ENCODE measurements at places on chromosomes 1 and 21.
A peak's percentile ranks its signal among the peaks of the same experiment; 100 is the strongest.

GRCh38 chr1:38097284-38097898, 50.8 kb upstream of the POU3F1 start:
- no peak for DNase-seq

DNA sequence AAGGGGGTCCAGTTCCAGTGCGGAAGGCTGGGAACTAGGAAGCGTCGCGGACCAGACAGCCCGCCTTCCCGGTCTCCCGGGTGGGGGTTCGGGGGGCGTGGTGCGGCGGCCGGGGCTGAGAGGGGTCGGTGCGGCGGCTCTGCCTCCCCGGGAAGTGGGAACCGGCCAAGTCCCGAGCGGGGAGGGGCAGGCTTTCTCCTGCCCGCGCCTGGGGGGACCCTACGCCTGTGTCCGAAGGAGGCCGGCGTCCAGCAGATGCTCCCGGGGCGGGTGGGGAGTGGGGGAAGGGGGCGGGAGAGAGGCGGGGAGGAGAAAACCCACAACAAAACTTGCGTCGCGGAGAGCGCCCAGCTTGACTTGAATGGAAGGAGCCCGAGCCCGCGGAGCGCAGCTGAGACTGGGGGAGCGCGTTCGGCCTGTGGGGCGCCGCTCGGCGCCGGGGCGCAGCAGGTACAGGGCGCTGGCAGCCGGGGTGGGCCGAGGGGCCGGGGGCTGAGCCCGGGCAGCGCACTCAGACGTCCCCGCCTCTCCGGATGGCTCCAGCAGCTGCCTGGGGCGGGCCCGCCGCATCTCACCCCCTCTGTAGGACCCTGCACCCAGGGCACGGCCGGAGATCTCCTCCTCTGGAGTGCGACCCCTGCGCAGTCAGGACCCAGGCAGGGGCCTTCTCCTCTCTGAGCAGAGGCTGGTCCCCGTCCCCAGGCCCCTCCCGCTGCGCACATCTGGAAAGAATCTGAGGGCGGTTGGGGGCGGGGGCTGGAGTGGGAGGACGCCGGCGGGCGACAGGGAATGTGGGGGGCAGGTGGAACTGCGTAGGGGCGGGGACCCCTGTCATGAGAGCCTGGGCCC, at the start of gene PODN:
Gene PODN (plus strand): TSS at position 355 of the 849 bp plus-strand sequence. CDS start 7,643 bp downstream, outside the sequence.
- peak; percentile 68 for DNase-seq

DNA sequence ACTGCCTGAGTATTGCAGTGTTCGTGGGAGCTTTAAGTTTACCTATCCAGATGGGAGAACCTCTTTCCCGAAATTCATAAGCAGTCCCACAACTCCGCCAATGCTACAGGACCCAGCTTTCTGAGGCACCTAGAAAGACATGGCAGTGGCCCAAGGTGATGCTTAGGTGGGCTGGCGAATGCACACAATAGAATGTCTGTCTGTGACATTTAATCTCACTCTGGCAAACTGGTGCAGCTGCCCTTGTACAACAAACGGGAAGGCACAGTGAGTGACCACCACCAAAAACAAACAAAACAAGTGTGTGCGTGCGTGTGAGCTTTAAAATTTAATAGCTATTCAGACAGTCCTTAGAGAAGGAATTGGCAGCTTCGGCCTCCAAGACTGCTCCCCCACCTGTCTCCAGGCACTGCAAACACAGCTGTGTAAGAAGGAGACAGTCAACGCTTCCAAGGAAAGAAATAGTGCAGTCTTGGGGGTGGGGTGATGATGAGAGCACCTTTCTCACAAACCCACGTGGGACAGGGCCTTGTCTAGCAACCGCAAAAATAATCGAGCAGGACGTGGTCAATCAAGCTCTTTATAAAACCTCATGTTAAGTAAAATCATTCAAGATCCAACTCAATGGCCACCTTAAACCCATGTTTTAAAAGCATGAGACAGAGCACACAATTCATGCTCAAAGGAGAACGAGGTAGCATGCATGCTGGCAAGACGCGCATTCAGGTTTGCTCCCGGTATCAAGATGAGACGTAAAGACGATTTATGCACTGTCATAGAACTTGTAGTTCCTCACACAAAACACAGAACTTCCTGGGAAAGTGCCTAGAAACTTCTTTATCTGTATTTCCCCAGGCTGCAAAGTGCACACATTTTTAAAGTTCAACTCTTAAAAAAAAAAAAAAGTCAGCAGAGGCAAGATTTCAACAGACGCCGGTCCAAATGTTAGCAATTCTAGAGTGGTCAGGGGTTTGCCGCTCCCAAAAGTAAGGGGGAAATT, 84.1 kb downstream of the TM2D1 start:
- DNase-seq = peak; percentile 78

- DNase-seq = peak; percentile 59
These were observed 16.8 kb upstream of the STMN1 start for GRCh38 chr1:25922971-25923552.

GRCh38 chr1:39917825-39918224, 16.1 kb upstream of the MYCL start:
- no peak for DNase-seq

- DNase-seq = no peak
These were observed 129.1 kb upstream of the RAB4A start for GRCh38 chr1:229141689-229142377.

GRCh38 chr1:225343618-225344017, 84.2 kb downstream of the LBR start:
- DNase-seq = no peak

DNA sequence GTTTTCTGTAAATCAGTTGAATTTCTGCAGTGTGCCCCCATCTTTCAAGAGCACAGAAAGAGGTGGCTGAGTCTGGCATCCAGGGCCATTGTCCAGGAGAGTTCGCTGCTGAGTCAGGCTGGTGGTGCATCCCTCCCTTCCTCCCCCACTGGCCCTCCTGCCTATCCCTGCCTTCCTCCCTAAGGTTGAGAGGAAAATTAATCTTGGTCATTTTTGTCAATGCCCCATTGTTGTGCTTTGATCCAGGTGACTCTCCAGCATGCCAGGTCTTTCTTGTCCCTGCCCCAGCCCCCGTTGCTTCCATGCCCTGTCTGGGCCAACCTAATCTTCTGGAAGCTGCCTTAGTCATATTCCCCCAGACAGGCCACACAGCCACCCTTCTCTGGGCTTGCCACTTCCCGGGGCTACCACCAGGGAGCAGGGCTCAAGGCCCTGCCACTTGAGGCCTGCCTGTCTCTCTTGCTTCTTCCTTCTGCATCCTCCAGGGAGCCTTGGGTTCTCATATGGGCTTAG, 26.6 kb downstream of the PROK1 start:
- no peak for DNase-seq

GRCh38 chr1:156488566-156489165, 11.9 kb downstream of the MEF2D start:
- no peak for DNase-seq

DNA sequence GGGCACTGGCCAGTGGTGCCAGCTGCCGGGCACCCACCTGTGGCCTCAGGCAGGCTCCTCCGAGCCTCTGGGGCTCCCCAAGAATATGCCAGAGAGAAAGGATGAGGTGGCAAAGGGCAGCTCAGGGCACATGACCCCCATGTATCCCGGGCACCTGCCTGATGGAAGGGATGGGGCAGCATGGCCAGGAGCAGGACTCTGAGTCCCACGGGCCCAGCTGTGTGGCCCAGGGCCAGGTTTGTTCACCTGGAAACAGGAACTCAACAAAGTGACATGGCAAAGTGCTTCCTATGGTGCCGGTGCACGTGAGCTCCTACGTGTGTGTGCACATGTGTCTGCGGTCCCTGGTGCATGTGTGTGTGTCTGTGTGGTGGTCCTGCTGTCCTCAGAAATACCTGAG, 9.5 kb upstream of the GPR153 start:
- no peak for DNase-seq

- DNase-seq = no peak
These were observed 76.2 kb downstream of the CD46 start for GRCh38 chr1:207828046-207828445.

- DNase-seq = no peak
These were observed 955 bp upstream of the UBE2G2 start for GRCh38 chr21:44802396-44803153.

DNA sequence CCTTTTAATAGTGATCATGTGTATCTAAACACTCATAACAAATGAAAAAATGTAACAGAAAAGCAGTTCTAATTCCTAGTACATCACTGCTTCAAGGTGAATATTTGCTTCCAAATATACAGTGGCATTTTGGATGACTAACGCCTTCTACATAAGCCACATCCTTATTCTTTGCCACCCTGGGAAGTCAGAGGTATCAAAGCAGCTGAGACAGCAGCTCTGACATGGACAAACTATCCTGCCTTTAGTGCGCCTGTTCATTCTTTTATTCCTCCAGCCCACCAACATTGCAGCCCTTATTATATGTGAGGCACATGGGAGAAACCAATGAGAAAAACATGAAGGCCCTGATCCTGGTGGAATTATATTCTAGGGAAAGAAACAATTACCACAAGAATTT, 183.0 kb downstream of the APP start:
- DNase-seq = no peak

GRCh38 chr1:214281021-214281719, at the start of gene SMYD2:
Gene SMYD2, plus strand, starts transcription at chr1:214281159. Its CDS starts 96 bp downstream, at chr1:214281255.
- peak; percentile 81 for DNase-seq

DNA sequence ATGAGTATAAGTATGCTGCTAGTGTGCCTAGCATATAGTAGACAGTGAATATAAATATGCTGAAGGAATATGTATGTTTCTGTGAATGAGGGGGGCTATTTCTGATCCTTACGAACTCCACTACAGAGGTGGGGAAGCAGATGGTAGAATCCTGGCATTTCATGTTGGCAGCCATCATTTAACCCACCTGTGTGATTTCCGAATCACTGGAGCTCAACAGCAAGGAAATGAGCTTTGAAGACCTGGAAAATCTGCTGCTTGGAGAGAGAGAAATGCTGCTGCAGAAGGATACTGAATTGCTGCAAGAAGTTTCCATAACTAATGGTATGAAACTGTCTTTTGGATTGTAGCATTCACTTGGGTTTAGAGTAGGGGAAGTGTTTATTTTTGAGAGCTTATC, 83.5 kb downstream of the RABGAP1L start:
- DNase-seq = no peak

- DNase-seq = no peak
These were observed 55.4 kb downstream of the SPEN start for GRCh38 chr1:15902882-15903281.

- no peak for DNase-seq
These were observed 176.7 kb downstream of the C1orf94 start for GRCh38 chr1:34353409-34353808.

GRCh38 chr1:183694066-183694465, 41.0 kb upstream of the APOBEC4 start:
- no peak for DNase-seq

DNA sequence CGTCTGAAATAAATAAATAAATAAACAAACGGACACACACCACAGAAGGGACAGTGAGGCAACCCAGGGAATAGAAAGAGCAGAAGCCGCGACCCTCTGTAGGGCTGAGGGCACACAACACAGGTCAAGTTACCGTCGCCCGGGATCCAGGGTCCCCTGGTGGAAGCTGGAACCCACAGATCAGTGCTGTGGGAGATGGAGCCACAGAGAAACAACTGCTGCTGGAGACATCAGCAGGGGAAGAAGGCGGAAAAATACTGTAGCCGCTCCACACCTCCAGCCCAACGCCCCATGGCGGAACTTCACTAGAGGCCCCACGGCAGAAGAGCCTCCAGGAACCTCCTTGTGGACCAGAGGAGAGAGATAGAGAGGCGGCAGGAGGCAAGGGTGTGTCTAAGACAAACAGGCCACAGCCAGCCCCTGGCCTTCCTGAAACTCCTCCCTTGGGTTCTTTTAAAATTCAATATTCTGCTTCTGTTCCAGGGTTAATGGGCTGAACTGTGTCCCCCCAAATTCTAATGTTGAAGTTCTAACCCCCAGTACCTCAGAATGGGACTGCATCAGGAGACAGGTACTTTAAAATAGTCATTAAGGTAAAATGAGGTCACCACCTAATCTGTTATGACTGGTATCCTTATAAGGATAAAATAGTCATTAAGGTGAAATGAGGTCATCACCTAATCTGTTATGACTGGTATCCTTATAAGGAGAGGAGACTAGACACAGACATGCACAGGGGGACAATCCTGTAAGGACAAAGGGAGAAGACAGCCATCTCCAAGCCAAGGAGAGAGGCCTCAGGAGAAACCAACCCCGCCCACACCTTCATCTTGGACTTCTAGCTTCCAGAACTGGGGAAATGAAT, 7.7 kb upstream of the HLCS start:
- no peak for DNase-seq

- no peak for DNase-seq
These were observed 870 bp downstream of the STRIP1 start for GRCh38 chr1:110035236-110035752.

GRCh38 chr1:39116860-39117728, 87.4 kb upstream of the MACF1 start:
- no peak for DNase-seq

DNA sequence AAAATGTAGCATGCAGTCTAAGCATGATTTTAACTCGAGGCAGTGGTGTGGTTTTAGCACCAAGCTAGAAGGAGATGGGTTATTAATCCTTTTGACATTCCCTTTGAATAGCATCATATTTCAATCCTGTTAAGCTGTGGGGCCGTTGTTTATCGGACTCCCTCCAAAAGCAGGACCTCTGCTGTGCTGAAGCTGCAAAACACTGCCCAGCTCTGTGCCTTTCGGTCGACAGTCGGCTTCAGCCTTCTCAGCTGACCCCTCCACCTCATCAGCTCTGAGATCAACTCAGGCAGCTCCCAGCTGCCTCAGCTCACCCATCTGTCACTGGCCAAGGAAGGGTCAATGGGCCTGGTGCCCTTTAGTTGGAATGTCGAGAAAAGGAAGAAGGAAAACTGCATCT, 95.5 kb downstream of the KAZN start:
- DNase-seq = no peak

DNA sequence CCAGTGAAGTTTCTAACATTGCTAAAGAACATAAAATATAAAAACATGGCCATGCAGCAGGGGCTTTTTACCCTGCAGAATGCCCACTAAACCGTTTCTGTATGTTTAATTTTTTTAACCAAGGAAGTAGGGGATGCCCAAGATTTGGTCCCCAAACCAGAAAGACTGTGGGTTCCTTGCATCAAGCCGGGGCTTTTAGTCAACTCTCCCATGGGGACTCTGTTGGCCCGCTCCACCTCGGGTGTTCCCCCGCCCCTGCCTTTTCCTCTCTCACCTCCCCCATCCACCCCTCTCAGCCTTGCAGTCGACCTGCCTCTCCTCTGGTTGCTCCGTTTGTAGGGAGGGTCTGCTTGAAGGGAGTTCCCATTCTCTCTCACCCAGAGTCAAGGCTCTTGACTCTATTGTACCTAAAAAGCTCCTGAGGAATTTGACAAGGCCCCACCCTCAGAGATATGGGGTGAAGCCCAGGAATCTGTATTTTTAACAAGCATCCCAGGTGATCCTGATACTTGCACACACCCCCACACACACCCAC, 117.5 kb downstream of the TOMM20 start:
- DNase-seq = no peak

DNA sequence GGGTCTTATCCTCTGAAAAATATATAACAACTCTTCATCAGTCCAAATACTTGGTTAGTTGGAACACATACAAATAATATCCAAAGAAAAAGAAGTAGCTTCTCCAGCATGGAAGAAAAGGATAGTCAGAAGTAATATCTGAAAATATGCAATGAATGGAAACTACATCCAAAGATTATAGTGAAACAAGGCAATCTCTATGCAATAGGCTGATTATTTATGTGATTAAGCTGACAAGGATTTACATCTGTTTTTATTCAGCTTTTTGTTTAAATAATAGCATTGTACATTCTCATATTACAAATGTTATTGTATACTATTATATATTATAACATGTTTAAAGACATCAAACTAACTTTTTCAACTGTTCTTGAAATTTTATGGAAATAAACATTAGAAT, 15.3 kb upstream of the TGFBR3 start:
- DNase-seq = no peak

GRCh38 chr1:942864-943533, 16.1 kb downstream of the NOC2L start:
- peak; percentile 59 for DNase-seq

- no peak for DNase-seq
These were observed 65.6 kb downstream of the RIMS3 start for GRCh38 chr1:40599926-40600325.
